T-helper 1 cell (primary cell): ENCODE measurements at places on chromosomes 3 and 15.

DNA sequence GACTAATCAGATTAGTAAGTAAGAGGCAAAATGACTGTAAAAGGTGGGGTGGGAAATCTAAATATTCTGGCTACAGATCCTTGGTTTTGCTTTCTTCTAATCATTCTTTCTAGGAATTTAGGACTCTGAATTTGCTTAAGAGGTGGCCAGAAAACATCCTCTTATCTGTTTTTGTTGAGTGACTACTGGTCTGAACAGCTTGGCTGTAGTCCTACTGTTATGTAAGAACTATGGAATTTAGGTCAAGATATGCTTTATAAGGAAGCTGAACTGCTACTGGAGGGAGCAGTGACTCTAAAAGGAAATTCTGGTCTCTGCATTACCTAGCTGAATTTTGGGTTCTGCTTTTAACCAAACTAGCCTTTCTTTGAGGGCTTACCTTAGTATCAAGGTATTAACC, 33.5 kb upstream of the CSPG5 start:
- DNase-seq, result no peak

GRCh38 chr3:136270179-136270578, 20.0 kb downstream of the PCCB start:
- peak; percentile 29 for DNase-seq

GRCh38 chr15:75354454-75354853, 7.6 kb downstream of the NEIL1 start:
- DNase-seq, result no peak

GRCh38 chr3:46098319-46098761, 71.1 kb upstream of the XCR1 start:
- DNase-seq, result no peak

DNA sequence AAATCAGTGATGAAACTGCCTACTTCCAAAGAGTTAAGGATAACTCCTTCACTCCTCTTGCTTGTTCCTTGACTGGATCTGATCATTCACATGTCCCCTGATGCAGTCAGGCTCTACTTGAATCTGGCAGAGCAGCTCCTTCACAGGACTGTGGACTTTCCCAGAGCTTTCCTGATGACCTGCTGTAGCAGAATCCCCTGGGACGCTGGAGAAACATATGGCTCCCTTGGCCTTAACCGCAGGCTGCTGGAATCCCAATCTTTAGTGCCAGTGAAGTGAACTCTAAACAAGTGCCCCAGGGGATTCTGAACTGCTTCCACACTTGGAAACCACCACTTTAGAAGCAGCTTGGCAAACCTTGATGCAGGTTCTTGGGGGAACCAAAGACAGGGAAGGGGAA, 217.8 kb downstream of the CHST2 start:
- DNase-seq, result no peak

DNA sequence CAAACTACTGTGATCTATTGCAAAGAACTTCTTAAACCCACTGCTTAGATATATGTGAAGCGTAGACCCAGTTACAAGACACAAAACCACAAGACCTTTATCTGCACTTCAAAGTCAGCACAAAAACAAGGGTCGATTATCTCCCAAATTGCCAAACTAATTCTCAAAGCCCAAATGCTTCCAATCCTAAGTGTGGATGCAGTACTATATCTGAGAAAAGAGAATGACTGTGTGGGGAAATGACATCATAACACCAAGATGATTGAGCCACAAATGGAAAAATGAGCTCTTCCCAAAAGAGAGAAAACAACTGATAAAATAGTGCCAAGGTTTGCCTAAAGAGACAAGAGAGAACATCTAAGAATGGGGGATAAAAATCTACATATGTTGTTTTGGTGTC, 86.2 kb downstream of the MEIS2 start:
- DNase-seq, result no peak

DNA sequence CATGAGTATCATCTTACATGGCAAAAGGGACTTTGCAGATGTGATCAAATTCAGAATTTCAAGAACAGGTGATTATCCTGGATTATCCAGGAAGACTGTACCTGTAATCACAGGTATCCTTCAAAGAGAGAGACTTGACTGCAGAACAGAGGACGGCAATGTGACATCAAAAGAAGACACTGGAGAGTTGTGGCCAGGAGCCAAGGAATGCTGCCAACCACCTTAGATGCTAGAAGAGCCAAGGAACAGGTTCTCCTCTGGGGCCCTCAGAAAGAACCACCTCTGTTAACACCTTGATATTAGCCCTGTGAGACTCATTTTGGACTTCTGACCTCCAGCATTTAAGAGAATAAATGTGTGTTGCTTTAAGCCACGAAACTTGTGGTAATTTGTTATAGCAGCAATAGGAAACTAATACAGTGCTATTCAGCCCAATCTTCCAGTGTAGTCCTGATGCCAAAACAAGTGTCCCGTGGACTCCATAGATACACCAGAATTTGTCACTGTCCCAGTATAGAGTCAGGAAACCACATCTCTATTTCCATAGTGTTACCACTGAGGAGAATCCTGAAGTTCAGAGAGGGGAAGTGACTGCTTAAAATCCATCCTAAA, 330.6 kb upstream of the TLE3 start:
- DNase-seq, result no peak

DNA sequence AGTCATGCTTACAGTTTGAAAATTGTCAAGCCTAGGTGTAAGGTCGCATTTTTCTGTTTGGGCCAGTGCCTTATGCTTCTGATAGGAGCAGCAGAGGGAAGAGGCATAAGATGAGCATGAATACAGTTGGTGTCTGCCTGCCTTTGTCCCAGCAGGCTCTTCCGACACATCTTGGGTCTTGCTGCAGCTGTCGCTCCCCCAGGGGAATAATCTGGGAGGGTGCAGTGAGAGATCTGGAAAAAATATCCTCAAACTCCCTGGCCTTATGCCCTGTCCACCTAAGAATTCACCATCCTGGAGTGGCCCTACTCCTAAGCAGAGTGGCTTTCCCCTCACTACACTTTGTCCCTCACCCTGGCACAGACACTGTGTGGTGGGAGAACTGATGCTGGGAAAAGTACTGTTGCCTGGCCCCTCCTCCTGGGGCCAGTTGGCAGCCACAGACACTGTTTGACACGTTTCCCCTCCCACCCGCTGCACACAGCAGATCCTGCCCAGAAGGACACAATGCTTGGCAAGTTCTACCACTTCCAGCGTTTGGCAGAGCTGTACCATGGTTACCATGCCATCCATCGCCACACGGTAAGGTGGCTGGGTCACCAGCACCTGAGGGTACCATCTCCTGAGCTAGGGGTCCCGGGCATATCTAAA, 21.1 kb upstream of the RHO start:
- DNase-seq, result no peak

- DNase-seq, result no peak
These were observed 138.4 kb upstream of the LRRC3B start for GRCh38 chr3:26484140-26484539.

GRCh38 chr3:123067689-123068600, 1.1 kb downstream of the PDIA5 start:
- DNase-seq, result peak; percentile 27

GRCh38 chr3:98885851-98886250, 15.6 kb downstream of the DCBLD2 start:
- DNase-seq, result no peak

- no peak for DNase-seq
These were observed 67.8 kb upstream of the ZBED2 start for GRCh38 chr3:111662907-111663306.

- DNase-seq, result no peak
These were observed 156.2 kb upstream of the LMCD1 start for GRCh38 chr3:8345398-8345797.

DNA sequence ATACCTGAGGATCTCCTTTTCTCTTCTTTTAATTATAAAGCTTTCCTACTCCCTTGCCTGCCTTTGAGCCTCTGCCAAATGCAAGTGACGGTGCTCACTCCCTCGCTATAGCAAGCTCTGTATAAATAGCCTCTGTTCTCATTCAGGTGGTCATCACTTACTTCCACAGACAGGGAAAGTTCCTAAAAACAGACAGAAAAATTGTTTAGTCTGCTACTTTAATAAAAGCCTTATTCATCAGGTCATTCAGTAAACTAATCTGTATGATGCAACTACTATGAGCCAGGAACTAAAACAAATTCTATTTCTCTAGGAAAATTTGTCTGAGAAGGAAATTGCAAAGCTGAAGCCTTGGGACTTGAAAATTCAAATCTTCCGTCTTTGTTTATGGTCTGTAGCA, 10.2 kb upstream of the DLG1 start:
- no peak for DNase-seq

DNA sequence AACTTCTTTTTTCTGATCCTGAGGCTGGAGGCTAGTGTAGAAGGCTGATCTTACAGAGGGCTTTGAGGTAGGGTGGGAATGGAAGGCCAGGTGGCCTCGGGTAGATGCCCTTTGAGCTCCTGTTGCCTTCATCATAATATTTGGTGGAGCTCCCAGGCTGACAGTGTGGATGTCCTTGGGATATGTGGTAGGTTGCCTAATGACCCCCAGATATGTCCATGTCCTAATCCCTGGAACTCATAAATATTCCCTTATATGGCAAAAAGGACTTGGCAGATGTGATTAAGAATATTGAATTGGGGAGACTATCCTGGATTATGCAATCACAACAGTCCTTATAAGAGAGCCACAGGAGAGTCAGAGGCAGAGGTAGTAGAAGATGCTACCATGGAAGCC, 5.5 kb downstream of the ADAMTSL3 start:
- DNase-seq, result no peak

DNA sequence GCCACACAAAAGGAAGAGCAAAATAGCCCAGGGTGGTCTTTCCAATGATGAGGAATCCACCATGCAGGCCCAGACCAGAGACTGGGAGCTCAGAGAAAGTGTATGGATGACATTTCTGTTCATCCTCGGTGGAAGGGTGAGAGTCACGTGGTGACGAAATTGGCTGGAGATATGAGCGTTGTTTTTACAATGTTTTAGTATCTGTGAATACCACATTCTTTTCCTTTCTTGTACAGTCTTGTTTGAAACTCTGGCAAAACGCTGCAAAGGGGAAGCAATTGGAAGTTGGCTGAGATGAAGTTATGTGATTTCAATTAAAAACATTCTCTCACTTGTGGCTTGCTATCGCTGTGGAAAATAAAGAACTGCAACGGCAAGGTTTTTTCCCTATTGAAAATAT, 137.5 kb downstream of the MAGI1 start:
- no peak for DNase-seq

DNA sequence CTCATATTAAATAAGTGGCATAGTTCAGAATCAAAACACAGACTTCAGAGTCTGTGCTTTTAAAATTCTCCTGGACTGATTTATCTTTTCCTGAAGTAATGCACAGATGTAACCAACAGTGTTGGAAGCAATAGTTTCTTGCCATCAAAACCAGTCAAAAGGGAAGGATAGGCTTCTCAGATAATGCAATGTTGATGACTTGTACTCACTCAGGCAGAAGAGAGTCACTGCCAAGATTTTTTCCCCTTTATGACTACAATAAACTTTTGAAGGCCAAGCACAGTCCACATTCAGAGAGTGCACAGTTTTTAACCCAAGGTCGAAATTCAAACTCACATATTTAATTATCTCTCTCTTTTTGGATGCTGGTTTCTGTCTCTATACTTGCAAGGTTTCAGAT, 305.0 kb upstream of the SGO1 start:
- DNase-seq, result no peak

DNA sequence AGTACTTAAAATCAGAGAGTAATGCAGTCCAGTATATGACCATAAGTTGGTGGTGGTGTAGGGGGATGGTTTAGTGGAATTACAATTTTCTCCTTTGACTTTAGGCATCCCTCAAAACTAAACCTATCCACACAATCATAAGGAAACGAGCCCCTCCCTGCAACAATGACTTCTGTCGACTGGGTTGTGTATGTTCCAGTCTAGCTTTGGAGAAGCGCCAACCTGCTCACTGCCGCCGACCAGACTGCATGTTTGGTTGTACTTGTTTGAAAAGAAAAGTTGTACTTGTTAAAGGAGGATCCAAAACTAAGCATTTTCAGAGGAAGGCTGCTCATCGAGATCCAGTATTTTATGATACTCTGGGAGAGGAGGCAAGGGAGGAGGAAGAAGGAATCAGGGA, 52.8 kb downstream of the MGA start:
- no peak for DNase-seq

GRCh38 chr3:100900671-100901335, 92.4 kb downstream of the ABI3BP start:
- DNase-seq, result no peak

- no peak for DNase-seq
These were observed 265.2 kb upstream of the TLE3 start for GRCh38 chr15:70362886-70363285.

GRCh38 chr3:49916686-49917085, 12.9 kb downstream of the MON1A start:
- DNase-seq, result no peak

DNA sequence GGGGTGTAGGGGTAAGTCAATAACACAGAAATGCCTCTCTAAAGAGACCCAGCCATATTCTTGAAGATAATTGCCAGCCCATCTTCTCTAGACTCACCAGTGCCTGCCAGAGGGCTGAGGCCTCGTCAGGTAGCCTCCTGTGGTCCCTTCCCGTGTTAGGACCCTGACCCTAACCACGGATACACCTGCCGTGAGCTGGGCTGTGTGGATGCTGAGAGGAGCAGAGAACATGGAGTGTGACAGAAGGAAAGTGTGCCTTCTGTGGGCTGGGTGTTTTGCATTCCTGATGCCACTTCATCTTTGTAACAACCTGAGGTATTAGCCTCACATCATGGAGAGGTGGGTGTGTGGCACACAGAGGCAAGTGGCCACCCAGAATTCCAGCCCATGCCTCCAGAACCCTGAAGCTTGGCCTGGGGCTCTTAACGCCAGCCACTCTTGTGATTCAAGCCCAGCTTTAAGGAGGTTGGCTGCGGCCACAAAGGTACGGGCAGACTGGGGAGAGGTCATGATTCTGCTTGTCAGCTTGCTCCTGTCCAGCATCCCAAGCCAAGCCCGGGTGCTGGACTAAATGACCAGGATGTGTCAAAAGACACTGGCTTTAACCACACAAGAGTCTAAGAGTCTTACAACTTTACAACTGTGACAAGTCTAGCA, 21.1 kb upstream of the ABTB1 start:
- no peak for DNase-seq

DNA sequence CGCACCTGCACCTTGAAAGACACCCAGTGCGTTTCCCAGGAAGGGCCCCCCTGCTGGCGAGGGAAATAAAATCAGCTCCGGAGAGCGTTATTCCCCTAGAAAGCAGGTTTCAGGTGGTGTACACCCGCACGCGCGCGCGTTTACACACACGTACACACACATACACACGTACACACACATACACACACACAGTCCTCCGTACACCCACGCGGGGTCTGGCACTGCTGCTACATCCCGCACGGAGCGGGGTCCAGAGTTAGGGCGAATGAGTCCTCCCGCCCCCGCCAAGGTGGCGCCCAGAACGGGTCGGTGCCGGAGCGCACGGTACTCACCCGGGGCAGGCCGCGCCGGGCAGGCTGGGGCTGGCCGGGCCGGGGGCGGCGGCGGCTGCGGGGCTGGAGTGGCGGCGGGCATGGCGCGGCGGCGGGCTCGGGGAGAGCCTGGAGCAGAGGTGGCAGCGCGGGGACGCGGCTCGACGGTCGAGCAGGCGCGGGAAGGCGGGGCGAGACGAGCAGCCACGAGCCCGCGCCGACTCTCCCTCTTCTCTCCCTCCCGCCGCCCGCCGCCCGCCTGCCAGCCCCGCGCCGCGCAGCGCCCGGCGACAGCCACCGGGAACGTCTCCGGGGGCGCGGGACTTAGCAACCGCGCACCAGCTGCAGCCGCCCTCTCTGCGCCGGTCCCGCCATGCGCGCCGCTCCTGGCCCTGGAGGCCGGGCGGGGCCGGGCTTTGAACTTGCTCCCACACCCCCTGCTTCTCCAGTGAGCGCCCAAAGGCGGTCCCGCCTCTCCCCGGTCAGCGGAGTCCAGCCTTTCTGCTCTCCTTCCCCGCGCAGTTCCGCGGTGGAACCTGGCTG, at the start of gene DCLK3:
Gene DCLK3, minus strand, starts transcription at position 704 of the 854 bp plus-strand sequence. Its CDS starts 290 bp downstream, at position 414.
- no peak for DNase-seq

GRCh38 chr3:24595796-24596195, 101.1 kb upstream of the THRB start:
- DNase-seq, result no peak
